ENCODE measurements at places on chromosomes 3 and 15.
A peak's percentile ranks its signal among the peaks of the same experiment; 100 is the strongest.

GRCh38 chr3:37392957-37393356 is 218.6 kb upstream of the LRRFIP2 start:
- DNase-seq: no peak

DNA sequence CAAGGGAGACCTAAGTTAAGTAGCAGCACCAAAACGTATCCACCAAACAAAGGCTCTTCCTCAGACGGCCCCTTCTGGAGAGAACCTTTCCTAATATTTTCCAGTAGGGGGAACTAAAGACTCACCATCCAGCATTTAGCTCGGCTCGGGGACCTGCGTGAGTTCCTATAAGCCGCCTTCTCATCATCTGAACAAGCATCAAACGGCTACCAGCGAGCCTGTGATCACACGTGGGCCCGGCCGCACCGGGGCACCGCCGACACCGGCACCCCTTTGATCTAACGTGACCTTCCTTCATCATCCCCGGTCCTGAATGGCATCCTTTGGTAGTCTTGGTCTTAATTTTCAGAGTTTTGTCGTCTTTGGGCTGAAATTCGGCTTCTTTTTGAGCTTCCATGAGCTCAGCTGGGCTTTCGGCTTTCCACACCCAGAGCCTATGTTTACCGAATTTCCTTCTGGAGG is 1.4 kb upstream of the ROBO2 start:
- DNase-seq: peak; percentile 64

DNA sequence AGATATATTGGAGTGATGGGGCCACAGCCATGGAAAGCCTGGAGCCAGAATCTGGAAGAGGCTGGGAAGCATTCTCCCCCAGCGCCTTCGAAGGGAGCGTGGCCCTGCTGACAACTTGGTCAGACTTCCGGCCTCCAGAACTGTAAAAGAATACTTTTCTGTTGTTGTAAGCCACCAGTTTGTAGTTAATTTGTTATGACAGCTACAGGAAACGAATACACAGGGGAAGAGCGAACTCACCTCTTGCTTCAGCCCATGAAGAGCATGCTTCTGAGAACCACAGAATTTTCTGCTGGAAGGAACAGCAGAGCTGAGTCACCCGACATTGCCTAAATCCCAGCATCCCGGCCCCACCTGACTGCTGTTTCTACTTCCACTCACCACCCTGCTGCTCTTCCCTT is 501.7 kb downstream of the SHQ1 start:
- DNase-seq: no peak

DNA sequence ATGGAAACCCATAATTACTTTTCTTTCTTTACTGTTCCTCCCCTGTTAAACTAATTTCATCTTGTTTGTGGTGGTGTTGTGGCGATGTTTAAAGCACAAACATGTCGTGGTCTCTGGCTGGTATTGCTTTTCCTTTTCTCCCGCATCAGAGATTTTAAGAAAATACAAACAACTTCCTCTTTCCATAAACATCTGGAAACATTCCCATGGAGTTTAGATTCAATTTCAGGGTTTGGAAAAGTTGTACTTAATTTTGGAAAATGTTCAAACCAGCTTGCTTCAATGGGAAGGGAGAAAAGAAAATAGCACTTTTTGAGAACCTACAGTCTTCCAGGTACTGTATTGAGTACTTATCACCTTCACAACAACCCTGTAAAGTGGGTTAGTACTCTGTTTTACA is 30.4 kb downstream of the STARD9 start:
- no peak for DNase-seq

DNA sequence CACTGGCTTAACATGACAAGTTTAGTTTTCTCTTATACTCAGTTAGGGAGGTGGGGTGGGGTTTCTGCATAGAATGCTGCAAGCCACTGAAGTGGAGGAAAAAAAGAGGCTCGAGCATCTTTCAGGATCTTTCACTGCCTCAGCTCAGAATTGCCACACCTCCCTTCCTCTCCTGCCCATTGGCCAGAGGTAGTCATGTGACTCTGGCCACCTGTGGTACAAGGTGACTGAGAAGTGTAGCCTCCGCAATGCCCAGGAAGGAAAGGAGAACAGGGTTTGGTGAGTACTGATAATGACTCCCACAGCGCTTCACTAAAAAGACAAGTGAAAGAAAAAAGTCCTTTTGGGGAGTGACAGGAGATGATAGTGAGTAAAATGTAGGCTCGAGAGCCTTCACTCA is 124.3 kb upstream of the TRIM42 start:
- no peak for DNase-seq

GRCh38 chr15:67824976-67825880 is at the start of gene SKOR1:
Gene SKOR1, plus strand, starts transcription at chr15:67825509. Its CDS starts 94 bp downstream, at chr15:67825603.
- DNase-seq: no peak

GRCh38 chr15:31342781-31343626 is 16.4 kb downstream of the KLF13 start:
- no peak for DNase-seq

DNA sequence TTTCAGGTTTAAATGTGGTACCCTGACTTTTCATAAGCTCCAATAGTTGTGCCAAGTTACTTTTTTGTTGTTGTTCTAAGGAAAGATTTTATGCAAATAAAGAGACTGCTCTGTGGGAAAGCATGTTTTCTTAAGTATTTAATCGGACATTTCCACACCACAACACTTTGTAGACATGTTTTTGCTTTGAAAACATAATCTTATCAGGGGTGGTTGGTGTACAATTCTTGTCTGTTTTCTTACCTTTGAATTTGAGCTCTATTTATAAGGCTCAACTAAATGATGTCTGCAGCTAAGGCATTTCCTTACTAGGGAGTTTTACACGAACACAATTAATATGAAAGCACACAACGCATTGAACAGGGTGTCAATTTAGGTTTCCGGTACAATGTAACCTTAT is 81.5 kb upstream of the CDIN1 start:
- no peak for DNase-seq

DNA sequence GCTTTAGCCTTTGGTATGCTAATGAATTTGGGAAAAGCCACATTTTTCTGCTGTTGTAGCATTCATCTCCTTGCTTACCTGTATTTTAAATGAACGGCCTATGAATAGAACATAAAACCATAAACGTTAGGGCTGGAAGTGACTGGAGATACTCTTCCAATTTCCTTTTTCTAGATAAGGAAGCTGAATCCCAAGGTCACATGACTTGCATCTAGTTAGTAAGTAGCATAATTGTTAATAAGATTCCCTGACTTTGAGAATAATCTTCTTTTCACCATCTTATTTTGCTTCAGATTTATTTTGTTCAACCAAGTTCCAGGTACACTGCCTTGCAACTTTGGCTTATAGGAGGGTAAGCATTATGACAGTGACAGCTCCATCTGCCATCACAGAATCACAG is 20.7 kb upstream of the EDEM1 start:
- no peak for DNase-seq

DNA sequence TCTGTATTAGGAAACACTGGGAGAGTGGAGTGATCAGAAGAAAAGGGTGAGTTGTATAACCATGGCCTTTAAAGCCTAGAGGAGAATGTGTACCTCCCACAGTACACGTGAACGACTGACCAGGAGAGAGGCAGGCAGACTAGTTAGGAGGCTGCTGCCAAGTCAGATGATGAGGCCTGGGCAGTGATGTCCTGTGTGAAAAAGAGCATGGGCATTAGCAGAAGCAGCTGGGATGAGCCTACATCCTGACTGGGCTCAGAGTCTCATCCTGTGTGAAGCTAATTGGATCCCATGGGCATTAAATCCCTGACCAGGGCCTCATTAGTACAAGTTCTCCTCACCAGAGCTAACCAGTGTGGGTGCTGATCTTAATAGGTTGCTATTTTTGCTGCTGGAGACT is 89.1 kb upstream of the SLC2A2 start:
- DNase-seq: no peak

DNA sequence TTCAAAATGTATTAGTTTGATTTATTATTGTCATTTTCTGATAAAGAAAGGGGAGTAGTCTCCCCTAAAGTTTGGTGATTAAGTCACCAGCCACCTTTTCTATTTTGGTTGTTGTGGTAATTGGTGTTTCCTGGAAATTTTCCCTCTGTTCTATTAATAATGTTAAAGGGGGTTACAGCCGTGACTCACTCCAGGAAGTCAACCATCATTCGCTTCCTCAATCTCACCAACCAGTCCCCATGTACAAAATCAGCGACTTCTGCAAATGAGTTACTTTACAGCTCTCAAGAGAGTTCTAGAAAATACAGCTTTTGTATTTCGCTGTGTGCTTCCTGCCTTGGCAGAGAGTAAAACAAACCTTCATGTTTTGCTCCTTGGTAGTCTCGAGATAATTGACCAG is 285.1 kb downstream of the LPP start:
- no peak for DNase-seq

DNA sequence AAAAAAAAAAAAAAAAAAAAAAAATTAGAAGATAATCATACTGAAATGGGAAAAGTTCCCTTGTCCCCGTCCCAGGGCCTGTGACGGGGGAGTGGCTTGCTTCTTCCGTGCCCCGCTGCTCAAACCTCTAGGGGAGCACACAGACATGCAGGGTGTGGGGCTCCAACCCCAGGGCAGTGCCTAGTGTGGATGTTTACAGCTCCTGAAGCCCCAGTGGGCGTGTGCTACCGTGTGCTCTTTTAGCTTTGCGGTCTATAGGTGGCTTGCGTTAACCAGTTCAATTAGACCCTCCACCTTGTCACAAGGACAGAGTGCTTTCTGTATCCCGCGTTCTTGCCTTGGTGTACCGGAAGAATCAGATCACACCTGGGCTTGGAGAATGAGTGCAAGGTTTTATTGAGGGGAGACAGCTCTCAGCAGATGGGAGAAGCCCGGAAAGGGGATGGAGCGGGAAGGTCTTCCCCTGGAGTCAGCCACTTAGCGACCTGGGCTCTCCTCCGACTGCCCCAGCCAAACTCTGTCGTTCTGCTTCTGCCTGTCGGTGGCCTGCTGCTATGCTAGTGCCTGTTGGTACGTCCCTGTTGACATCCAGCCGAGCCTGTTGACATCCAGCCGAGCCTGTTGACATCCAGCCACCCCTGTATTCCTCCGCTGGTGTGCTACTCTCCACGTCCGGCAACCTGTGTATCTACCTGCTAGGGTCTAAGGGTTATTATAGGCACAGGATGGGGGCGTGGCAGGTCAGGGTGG is 569.8 kb downstream of the VGLL3 start:
- no peak for DNase-seq

DNA sequence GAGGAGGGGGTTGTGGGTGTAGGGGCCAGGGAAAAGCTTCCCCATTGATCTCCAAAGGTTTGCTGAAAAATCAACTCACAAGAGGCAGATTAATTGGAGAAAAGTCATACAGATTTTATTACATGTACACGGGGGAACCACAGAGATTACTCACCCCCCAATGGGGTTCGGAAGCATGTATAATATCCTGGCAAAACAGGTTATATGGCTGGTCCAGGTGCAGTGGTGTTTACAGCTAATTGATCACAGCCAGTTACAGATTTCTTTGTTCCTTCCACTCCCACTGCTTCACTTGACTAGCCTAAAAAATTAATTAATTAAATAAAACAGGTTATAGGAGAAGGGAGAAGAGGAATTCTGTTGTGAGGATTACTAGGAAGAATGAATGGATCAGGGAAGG is 22.4 kb downstream of the PRKCI start:
- no peak for DNase-seq
